ENCODE measurements at places on chromosomes 5 and 9. TPM values are rescaled to one million over a fixed set of nuclear protein-coding genes. Genes with fewer than 3 reads are reported as not detected.
A peak's percentile ranks its signal among the peaks of the same experiment; 100 is the strongest.

WDR38 gene
- total RNA-seq, result not detected

ANKRD20A1 gene
- total RNA-seq, result 1.7 TPM

RNF208 gene
- 26.0 TPM for total RNA-seq

CTSV gene
- not detected for total RNA-seq

- no peak for DNase-seq
Measured at GRCh38 chr5:149881069-149881622, 63.4 kb downstream of the PDE6A start.

DNA sequence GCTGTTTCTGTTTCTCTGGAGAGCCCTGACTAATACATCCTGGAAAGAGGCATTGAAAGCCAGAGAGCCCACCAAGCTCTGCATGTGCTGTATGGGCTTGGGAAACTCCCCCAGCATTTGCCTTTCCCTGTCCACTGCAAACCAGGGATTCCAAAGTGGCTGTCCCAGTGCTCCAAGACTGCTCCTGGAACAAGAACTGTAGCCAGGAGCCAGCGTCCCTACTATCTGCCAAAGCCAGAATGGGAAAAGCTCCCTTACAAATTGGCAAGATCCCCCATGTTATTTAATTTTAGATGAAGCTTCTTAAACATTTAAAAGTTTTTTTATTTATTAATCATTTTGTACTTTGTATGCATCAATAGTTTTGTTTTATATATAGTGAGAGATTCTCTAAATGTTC, 263.2 kb downstream of the GABRB2 start:
- DNase-seq, result no peak

DNA sequence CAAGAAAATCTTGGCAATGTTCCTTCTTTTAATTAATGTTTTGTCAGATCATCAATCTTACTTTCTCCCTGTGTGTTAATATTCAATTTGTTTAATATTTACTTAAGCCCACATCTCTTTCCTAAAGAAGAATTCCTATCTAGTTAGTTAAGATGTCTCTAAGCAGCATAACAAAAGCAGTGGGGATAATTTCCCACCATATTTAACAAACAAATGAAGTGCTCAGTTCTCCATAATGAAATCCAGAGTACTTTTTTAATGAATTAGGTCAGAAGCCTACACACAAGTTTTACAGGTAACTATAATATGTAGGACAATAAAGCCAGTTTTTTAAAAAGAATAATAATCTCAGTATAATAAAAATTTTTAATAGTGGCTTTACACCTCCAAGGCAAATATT, 1918.8 kb downstream of the EFNA5 start:
- no peak for DNase-seq

DNA sequence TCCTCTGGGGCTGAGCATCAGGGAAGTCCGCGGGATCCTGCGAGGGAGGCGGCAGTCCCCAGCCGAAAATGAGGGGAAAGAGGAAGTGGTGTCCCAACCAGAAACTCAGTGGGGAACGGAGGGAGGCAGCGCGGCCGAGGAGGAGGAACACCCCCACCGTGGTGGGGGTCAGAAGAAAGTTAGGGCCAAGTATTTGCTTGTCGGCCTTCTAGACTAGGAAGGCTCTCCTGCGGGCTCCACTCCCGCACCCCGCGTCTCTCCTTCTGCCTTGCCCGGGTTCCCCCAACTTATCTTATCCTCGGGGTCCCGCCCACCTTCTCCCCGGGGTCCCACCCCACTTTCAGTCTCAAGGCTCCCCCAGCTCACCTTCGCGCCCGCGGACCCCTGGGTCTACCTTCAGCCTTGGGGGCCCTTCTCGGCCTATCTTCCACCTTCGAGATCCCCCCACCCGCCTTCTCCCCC, 557 bp upstream of the PHF2 start:
- DNase-seq, result peak; percentile 84
